ENCODE measurements at places on chromosomes 4 and X.
A peak's percentile ranks its signal among the peaks of the same experiment; 100 is the strongest.

DNA sequence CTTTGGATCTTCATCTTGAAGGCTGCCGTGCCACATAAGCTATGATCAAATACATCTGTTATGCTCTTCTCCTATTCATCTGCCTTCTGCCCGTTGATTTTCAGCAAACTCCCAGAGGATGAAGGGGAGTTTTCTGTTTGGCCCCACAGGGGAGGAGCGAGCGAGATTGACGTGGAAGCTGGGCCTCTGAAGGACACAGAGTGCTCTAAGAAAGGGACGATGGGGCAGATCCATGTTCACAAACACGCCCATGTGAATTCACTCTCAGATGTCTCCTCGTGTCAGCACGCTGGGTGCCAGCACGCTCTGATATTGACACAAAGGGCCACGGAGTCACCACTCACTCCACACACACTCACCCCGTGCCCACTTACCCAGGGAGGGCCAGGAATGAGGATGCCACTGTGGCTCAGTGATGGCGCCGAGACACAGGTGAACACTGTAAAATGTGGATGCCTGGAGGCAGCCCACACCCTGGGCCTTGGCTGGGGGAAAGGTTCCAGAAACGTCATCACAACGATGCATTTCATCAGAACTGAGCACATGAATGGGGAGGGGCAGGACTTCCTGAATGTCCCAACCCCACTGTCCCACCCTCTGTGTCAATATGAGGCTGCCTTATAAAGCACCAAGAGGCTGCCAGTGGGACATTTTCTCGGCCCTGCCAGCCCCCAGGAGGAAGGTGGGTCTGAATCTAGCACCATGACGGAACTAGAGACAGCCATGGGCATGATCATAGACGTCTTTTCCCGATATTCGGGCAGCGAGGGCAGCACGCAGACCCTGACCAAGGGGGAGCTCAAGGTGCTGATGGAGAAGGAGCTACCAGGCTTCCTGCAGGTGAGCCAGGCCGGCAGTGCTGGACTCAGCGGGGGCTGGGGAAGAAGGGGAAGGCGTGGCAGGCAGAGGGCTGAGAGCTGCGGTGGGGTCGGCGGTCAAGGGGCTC, at the start of gene S100P:
Gene S100P, plus strand, starts transcription at position 648 of the 946 bp plus-strand sequence. Its CDS starts 55 bp downstream, at position 703.
- DNase-seq = no peak

DNA sequence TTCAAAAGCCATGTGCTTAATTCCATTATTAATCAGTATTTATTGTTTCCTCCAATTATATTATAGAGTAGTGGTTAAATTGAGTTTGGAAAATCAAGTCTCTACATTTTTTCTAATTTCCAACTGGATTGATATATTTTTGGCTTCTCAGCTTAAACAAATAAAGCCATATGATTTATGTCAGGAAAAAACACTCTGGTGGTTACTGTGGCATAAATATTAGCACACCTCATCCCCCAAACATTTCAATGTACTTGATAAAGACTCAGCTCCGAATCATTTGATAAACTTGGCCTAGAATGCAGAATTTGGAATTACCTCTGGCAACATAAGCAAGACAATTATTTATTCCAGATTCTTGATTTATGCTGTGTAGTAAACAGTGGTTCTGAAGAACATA, 2313.8 kb downstream of the ARAP2 start:
- DNase-seq = no peak

GRCh38 chr4:53653484-53654053, 62.3 kb upstream of the LNX1 start:
- DNase-seq = no peak

DNA sequence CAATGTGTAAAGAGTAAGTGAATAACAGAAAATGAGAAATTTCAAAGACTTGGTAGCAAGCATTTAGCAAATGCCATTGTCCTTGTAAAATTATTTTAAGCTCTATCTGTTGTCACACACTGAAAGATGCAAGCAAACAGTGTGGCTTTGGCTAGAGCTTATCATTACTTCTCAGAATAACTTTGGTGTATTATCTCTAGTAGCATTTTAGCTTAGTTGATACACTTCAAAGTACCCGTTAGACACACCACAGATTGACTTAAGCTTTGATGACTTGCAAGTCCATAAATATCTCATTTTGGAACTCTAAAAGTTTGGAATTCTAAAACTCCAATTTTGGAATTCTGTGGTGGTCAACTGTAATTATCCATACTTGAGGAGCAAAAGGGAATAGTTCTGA, 98.6 kb downstream of the PDLIM5 start:
- DNase-seq = no peak

DNA sequence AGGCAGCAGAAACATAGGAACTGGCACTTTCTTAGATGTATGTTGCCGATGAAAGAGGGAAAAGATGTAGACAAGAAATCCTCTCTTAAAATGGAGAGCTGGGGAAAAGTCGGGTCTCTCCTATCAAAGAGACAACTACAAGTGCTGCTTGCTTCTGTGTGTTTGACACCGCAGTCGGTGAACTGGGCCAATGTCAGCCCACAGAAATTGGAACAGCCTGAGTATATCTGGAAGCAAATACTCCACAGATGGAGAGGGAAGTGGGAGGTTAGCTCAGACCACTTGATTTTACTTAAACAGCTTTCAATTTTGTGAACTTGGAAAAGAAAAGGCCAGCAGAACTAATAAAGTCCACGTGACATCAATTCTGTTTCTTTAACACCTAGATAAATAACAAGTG, 230.9 kb upstream of the FAT1 start:
- DNase-seq = no peak

- DNase-seq = no peak
Measured at GRCh38 chr4:174531486-174531885, 9.2 kb upstream of the HPGD start.

DNA sequence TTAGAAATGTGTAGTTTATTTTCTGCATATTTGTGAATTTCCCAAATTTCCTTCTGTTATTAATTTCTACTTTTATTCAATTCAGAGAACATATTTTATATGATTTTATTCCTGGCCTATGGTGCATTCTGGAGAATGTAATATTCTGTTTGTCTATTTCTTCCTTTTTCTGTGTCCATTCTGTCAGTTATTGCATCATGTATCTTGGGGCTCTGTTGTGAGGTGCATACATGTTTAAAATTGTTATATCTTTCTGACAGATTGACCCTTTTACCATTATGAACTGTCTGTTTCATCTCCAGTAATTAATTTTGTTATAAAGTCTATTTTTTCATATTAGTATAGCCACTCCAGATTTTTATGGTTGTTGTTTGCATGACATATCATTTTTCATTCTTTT, 96.9 kb upstream of the CITED1 start:
- no peak for DNase-seq

- no peak for DNase-seq
Measured at GRCh38 chrX:131894995-131895394, 128.1 kb upstream of the STK26 start.

GRCh38 chrX:31178769-31179125, 106.9 kb upstream of the FTHL17 start:
- no peak for DNase-seq

DNA sequence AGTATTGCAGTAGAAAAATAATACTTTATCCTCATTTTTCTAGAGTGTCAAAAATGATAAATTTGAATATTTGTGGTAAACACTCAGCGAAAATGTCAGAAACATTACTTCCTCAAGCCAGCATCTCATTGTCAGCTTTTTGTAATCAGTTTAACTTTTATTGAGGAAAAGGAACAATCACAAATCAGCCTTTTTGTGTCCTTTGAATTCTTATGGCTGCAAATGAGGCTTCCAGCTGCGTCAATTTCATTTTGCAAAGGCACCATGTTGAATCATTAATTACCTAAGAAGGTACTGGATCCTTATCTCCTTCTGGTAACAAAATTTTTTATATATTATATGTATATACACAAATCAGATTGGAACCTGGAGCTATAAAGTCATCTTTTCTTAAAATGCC, 442.6 kb upstream of the CPEB2 start:
- no peak for DNase-seq

DNA sequence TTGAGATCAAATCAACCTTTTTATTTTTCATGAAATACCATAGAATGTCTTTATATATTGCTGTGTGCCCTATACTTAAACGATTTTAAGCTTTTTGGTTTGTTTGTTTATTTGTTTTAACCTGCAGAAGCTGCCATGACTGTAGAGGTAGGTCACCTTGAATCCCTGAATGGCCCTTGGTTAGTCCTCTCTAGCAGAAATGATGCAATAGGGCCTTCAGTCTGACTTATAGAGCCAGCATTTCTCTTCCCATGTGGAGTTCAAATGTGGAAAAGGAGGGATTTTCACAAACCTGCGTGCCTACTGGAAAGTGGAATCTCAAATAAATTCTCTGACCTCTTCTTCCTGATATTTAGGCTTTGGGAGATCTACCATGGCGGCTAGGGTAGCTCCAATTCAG, 327.9 kb downstream of the MAPK10 start:
- DNase-seq = no peak

DNA sequence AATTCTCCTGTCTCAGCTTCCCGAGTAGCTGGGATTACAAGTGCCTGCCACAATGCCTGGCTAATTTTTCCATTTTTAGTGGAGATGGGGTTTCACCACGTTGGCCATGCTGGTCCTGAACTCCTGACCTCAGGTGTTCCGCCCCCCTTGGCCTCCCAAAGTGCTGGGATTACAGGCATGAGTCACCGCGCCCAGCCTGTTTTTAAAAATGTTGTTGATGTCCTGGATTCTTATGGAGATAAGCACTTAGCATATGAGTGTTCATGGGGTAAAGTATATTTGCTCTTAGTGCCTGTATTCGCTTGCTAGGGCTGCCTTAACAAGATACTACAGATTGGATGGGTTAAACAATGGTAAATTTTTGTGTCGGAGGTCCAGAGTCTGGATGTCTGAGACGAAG, 91.7 kb downstream of the CEP44 start:
- DNase-seq = no peak

DNA sequence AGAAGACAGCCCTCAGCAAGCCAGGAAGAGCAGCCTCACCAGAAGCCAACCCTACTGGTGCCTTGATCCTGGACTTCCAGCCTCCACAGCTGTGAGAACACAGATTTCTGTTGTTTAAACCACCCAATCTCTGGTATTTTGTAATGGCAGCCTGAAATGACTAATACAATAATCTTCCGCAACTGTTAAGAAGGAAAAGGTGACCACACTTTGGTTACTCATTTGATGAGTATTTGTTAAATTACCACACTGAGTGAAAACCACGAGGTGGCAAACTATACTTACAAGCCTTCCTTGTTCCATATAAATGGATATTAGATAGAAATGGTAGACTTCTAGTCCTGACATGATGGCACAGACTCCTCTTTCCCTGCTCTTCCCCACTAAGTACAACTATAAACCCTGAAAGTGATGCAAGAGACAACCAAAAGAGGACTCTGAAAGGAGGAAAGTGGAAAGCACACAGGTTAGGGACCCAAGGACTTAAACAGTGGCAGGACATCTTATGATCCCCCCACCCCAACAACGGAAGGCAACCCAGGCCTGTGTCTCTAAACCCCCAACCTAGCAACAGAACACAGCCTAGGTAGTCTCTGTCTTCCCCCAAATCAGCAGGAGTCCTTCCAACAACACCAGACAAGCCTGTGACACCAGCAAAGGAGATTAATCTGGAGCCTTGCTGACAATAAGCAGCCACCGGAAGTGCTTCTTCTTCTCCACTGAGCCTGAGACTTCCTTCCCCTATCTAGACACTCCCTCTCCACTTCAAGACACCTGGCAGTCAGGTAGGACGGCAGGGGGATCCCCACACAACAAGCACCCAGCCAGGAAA, 12.3 kb downstream of the ZNF182 start:
- DNase-seq = peak; percentile 19

DNA sequence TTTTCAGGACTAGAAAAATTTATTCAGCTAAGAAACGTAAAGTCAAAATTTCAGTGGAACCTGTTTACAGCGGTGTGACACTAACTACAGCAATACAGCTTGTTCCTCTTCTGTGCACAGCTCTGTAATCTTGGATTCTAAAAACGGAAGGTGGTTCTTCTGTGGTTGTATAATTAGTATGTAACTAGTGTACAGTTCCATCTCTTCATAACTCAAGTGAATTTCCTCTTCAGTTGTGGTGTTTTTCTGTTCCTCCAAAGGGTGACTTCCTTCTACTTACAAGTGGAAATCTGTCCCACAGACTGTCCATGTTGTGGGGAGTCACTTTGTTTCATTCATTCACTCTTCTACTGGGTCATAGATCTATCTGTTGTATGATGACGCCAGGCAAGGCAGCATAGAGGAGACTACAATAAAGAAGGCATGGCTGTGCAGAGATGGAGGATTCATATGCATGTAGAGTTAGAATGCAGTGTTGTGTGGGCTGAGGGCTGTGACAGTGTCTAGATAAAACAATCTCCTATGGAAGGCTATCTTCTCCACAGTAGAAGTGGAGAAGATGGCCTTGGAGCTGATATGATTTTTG, 5.4 kb downstream of the DAPP1 start:
- DNase-seq = no peak

- DNase-seq = no peak
Measured at GRCh38 chr4:57063518-57063917, 46.7 kb downstream of the IGFBP7 start.

GRCh38 chr4:23885943-23886590, 3.8 kb downstream of the PPARGC1A start:
- DNase-seq = no peak
